ENCODE measurements at places on chromosomes 1 and 21.

GRCh38 chr1:107138767-107139445 lies 1.9 kb upstream of the NTNG1 start:
- DNase-seq, result peak; percentile 66

DNA sequence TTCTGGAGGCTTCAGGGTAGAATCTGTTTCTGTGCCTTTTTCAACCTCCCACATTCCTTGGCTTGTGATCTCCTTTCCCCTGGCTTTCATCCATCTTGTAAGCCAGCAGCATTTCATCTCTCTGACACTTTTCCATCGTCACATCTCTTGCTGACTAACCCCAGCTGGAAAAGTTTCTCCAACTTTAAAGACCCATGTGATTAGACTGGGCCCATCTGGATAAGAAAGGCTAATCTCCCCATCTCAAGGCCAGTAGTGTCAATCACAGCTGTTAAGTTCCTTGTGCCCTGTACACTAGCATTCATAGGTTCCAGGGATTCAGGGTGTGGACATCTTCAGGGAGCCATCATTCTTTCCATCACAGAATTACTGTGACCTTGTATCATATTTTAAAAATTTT lies 452.1 kb downstream of the TTLL7 start:
- no peak for DNase-seq

DNA sequence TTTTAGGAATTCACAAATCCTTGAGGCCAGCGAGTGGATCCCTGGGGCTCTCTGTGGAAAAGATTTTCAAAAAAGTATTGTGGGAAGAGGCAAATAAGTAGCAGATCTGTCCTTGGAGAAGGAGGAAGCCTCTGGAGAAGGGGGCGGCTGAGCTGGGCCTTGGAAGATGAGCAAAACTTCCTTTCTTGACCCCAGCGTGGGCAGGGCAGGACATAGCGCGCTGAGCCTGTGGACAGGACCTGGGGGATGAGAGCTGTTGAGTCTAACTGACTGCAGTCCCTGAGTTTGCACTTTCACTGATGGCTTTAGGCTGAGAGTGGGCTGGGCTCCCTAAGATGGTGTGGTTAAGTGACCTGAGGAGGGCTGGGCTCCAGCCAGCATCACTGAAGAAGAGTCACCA lies 170.2 kb upstream of the GALNT2 start:
- no peak for DNase-seq

DNA sequence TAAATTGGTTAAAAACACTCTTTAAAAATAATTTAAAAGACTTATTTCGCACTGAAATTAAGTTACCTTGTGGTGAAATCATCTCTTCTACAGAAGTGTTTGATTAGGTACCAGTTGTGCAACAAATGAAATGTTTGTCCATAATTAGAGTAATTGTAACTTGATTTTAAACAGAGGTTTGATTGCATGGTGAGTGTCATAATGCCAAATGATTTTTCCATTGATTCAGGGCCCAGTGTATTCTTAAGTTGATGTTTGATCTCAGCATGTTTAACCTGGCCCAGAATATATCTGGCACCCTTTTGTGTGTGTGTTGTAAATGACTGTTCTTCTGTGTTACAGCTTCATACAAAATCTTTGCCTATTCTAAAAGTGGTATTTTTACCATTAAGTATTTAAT lies 28.5 kb downstream of the LRRC8B start:
- DNase-seq, result no peak

GRCh38 chr1:157099633-157100009 lies at the start of gene ETV3L:
Gene ETV3L (minus strand): TSS chr1:157099808. CDS start chr1:157099523, 285 bp downstream.
- DNase-seq, result no peak

All from kidney glomerular epithelial cell (primary cell).